NCI-H345 (cell line): ENCODE measurements at places on chromosomes 12 and 14.

GRCh38 chr12:47965581-47965980 lies 2.2 kb downstream of the TMEM106C start:
- DNase-seq, result no peak

DNA sequence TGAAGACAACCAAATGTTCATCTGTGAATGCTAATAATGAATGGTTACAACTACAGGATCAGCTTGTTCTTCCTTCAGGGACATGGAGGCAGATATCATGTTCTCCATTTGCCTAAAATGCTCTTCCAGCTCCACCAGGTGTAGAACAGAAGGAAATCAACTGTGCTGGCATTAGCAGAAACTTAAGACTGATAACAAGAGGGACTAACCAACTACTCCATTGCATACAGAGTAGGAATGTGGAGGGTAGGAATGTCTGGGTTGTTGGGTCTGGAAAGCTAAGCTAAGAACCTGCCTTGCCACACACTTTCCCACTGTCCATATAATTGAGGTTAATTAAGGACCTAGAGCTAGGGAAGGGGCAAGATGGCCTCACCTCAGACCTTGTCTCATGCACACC lies 11.4 kb upstream of the KRT2 start:
- no peak for DNase-seq

DNA sequence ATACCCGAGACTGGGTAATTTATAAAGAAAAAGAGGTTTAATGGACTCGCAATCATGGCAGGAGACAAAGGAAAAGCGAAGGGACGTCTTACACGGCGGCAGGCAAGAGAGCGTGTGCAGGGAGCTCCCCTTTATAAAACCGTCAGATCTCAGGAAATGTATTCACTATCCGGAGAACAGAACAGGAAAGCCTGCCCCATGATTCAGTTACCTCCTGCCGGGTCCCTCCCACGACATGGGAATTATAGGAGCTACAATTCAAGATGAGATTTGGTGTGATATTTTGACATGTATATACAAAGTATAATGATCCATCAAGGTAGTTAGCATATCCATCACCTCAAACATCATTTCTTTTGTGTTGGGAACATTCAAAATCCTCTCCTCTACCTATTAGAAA lies 2.3 kb upstream of the CDCA4 start:
- DNase-seq, result no peak

DNA sequence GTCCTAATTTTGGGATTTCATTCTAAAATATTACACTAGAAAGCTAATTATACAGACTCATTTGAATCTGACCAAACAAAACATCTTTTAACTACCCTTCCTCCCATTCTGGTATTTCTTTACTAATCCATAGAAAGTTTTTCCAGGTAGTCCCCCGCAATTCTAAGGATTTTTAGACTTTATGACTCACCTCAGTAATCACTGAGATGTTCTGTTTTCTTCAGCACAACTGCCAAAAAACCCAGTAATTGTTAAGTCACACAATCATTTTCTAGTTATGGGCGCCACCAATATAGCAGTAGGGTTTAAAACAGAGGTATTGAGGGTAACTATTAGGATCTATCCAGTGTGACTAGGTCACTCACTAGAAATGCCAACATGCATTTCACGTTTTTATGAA lies 1.6 kb upstream of the ARID4A start:
- no peak for DNase-seq

DNA sequence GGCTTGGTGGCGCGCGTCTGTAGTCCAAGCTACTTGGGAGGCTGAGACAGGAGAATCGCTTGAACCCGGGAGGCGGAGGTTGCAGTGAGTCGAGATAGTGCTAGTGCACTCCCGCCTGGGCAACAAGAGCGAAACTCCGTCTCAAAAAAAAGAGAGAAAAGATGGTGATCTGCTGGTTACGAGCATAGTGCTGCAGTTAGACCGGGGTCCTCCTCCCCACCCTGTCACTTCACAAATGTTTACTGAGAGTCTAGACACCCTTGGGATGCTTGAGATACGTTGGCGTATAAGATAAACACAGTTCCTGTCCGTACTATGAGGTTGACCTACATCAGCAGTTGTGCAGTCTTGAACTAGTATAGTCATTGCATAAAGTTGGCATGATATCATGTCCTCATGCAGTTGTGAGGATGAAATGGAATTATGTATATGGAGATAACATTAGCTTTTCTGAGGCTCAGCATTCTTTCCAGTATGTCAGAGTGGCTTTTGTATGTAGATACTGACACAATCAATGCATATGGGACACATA lies 787 bp downstream of the ACAD10 start:
- DNase-seq, result no peak
